ENCODE measurements at places on chromosomes 1 and 21. TPM values are rescaled to one million over a fixed set of nuclear protein-coding genes. Genes with fewer than 3 reads are reported as not detected.

Gene BTBD19
- 8.1 TPM for total RNA-seq

Gene CNR2
- 0.28 TPM for total RNA-seq

Gene FCRL6
- not detected for total RNA-seq

Gene SAMD13
- 1.1 TPM for total RNA-seq

Gene SYPL2
- not detected for total RNA-seq

Gene DISC1
- 1.7 TPM for total RNA-seq

Gene F3
- total RNA-seq = not detected

Gene SIM2
- not detected for total RNA-seq

Gene TSTD1
- 45.7 TPM for total RNA-seq

Gene HAPLN2
- not detected for total RNA-seq

Gene ENSA
- total RNA-seq = 214 TPM

Gene DNAH14
- 1.8 TPM for total RNA-seq

Gene ICOSLG
- 0.92 TPM for total RNA-seq

Gene OR10K1
- total RNA-seq = not detected

Gene G0S2
- total RNA-seq = 11.4 TPM

Gene TBX19
- total RNA-seq = 0.40 TPM

Gene DMBX1
- total RNA-seq = not detected

Gene CFAP107
- total RNA-seq = not detected

Gene UBR4
- total RNA-seq = 109 TPM

Gene PTPRC
- total RNA-seq = 422 TPM

Gene LRRC7
- not detected for total RNA-seq

Gene C1orf185
- not detected for total RNA-seq

Gene A3GALT2
- total RNA-seq = not detected

Gene RNF186
- total RNA-seq = not detected

Gene DPH2
- total RNA-seq = 66.7 TPM

Gene LENEP
- not detected for total RNA-seq

Gene HUNK
- 0.42 TPM for total RNA-seq

Gene GPR61
- total RNA-seq = not detected

Gene MXRA8
- 0.50 TPM for total RNA-seq

Gene NHLH1
- total RNA-seq = 0.52 TPM

Gene CYP4A22
- not detected for total RNA-seq

Gene DPT
- not detected for total RNA-seq

Gene ACKR1
- total RNA-seq = not detected

Gene RHOC
- total RNA-seq = 26.2 TPM

Gene MAD2L2
- 72.1 TPM for total RNA-seq

Gene PRRC2C
- 252 TPM for total RNA-seq

Gene OR2T33
- not detected for total RNA-seq

Gene ACTL8
- total RNA-seq = not detected

Gene BCL10
- 29.0 TPM for total RNA-seq

Gene USF1
- 57.0 TPM for total RNA-seq

Gene ESPN
- total RNA-seq = 0.44 TPM

Gene C1orf56
- 1.1 TPM for total RNA-seq

Gene DMRTA2
- total RNA-seq = not detected

Gene TMEM234
- total RNA-seq = 5.7 TPM

Gene RAB3B
- 0.08 TPM for total RNA-seq

Gene LDLRAD1
- total RNA-seq = not detected
